ENCODE measurements at places on chromosomes 12 and 14.

GRCh38 chr14:33685698-33686097 is 265.2 kb downstream of the EGLN3 start:
- DNase-seq = no peak

DNA sequence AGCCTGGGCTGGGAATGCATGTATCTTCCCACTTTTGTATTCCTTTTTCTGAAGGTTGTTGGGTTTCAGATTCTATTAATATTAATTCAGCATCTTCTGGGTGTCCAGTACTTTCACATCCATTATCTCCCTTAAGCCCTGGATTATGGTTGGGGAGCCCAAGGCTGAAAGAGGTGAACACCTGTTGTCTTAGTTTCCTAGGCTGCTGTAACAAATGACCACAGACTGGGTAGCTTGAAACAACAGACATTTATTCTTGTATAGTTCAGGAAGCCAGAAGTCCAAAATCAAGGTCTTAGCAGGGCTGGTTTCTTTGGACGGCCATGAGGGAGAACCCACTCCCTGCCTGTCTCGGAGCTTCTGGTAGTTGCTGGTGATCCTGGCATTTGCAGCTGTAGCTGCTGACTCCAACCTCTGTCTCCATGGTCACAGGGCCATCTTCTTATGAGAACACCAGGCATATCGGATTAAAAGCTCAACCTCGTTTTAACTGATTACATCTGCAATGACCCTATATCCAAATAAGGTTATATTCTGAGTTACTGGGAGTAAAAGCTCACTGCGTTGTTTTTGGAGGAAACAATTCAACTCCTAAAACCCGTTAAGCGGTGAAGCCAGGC is 68.2 kb upstream of the CLMN start:
- no peak for DNase-seq

DNA sequence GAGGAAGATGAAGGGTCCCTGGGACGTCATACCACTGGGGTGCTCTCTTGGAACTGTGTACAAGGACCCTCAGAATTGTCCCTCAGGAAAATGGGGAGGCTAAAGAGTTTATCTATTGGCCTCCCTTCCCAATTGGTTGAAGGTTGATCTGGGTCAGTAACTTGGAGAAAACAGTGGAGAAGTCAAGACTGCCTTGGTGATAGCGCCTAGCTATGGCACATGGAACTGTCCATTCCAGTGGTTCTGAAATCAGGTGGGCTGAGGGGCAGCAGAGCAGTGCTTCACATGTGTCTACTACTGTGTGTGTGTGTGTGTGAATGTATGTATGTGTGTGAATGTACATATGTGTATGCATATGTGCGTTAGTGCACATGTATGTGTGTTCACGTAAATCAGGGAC is 316.1 kb downstream of the AACS start:
- no peak for DNase-seq

DNA sequence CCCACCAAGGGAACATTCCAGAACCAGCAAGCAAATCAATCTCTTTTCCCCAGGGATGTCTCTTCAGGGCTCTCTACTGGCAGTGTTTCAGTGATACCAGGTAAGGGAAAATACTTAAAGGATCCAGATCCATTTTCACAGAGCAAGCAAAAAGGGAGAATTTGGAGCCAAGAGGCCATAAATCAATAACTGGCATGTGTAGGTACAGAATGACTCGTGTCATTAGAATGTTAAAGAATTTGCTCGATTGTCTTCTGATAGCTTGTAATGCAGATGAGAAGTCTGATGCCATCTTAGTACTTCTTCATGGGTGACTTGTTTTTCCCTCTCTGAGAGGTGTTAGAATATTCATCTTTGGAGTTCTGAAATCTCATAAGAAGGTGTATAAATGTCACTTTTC is 242.9 kb downstream of the KTN1 start:
- DNase-seq = no peak
